ENCODE measurements at places on chromosomes 16 and 17.

DNA sequence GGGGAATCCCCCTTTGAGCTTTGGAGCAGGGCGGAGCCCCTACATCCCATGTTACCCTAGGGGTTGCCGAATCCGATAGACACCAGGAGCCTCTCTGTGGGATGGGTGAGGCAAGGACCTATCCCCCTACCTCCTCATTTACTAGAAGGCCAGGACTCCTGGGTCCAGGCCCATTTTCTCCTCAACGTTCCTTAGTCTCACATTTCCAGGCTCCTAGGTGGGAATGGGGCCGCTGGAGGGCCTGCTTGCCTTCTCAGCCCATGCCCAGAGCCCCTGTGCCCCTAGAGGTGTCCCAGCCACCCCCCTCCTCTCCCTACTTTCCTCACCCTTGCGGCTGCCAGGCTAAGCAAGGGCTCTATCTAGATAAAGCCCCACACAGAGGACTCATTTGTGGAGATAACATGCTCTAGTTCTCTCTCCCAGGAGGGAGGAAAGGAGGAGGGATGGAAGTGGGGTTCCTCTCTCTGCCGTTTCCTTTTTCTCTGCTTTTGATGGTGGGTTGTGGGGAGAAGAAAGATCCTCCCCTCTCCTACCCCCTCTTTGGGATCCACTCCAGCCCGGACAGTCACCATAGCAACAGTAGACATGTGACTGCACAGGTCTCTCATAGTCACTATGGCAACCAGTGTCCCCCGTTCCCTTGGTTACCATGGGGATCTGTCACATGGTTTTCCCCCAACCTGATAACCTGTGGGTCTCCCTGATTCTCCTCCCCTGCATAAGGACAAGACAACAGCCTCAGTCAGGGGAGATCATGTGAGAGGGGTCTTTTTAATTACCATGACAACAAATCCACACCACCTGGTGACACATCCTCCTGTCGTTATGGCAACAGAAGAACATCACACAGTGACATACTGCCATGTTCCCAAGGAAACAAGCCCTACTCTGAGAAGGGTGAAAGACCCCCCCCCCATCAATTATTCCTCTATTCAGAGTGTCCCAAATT is 5.2 kb downstream of the CACNA1G start:
- no peak for DNase-seq

GRCh38 chr17:39090400-39090799 is 61.0 kb downstream of the PLXDC1 start:
- DNase-seq: no peak

DNA sequence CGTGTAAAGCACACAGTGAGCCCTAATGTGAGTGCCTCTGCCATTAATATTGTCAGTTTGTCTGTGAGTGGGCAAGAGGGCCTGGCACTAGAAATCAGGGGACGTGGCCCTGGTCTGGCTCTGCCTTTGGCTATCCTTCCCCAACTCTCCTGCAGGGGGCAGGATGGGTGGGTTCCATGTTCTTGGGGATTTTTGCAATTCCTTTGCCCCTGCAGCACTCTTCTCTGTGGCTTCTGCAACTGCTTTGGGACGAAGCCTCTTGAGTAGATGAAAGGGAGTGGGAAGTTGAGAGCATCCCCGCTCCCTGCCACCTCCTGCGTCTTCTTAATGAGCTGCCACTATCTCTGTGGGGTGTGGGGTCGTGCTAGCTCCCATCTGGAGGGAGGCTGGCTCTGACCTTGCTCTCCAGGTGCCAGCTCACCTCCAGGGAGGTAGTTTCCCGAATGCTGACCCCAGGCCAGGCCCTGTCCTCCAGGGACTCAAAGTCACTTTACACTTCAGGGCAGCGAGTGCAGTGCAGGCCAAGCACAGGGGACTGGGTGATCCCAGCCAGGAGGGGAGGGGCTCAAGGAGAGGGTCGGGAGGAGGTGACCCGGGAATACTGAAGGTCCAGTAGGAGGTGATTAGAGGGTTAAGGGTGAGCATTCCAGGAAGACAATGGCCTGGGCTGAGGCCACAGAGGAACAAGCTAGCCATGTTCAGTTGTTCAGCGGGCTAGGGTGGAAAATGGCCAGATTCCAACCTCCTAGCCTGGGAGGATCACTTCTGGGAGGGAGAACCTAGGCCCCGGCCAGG is 121.0 kb upstream of the NLRP1 start:
- no peak for DNase-seq

DNA sequence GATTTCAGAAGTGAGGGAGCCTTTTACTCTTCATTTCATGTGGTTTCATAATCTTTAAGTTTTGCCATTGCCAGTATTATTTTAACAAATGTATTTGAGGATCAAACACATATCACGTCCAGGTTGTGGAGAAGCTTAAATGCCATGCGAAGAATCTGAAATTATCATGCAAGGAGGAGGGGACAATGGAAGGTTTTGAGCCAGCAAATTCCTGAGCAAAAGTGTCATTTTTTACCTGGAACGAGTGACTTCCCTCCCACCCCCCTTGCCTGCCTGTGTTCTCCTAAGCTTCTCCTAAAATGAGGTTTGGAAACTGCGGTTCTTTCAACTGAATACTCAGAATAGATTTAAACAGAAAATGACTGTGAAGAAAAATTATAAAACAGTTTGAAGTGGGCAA is 77.6 kb downstream of the C16orf95 start:
- DNase-seq: no peak

DNA sequence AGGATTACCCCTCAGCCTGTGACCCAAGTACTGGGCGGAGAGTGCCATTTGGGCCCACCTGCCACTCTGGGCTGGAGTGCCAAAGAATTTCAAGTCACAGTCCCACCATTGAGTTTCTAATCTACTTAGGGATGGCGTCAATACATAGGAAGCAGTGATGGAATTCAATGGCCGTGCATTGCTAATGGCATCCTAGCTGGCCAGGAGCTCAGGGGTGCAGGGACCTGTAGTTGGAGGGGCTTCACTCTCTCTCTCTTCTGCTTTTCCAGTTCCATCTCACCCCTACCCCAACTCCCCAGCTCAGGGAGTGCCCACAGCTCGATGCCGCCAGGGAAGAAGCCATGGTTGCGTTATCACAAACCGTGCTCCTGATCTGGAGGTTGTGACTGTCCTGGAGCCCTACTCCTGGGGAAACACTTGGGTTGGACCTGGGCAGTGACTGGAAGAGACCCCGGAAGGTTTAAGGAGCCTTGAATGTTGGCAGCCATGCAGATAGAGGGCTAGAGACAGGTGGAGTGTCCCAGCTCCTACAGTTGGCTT is 2.4 kb downstream of the MMP15 start:
- DNase-seq: no peak

DNA sequence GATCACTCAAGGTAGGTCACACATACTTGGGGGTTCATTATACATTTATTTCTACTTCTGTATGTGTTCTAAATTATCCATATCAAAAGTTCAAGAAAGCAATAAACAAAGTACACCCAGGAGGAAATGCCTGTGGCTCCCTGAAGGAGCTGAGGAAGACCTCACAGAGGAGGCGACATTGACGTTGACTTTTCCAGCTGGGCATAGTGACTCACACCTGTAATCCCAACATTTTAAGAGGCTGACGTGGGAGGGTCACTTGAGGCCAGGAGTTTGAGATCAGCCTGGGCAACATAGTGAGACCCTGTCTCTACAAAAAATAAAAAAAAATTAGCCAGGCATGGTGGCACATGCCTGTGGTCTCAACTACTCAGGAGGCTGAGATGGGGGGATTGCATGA is 16.3 kb downstream of the ITGAD start:
- no peak for DNase-seq

DNA sequence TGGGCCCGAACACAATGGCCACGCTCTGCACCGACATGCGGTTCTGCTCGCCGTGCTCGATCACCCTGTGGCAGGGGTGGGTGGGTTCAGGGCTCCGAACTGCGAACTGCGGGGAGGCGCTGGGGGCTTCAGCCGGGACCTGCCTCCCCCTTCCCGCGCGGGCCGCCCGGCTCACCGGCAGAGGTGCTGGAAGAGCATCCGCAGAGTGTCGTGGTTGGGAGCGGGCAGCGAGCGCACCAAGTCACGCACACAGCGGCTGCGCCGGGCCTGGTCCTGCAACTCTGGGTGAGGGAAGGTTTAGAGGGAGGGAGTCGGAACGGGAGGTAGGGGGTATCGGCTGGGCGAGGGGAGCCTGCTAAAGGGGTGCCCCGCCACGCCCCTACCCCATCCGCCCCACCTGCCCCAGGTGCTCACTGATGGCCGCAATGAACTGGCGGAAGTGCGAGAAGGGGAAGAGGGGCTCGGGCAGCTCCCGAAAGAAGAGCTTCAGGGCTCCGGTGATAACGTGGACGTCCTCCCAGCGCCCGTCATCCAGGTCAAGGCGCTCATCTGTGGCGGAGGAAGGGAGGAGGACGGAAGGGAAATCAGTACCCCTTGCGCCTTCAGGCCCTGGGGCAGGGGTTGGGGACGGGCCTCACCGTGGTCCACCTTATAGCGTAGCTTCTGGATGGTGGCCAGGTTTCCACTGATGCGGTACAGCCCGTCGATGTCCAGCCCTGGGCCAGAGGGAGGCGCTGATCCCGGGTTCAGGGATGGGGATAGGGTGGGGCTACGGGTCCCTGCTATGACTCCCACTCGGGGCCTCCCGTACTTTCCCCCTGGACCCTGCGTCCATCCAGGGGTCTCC is 36.9 kb downstream of the ARHGAP27 start:
- no peak for DNase-seq

GRCh38 chr16:77548151-77548550 is 113.3 kb upstream of the ADAMTS18 start:
- no peak for DNase-seq

GRCh38 chr17:29147682-29148081 is 32.5 kb downstream of the MYO18A start:
- DNase-seq: no peak

- DNase-seq: no peak
Measured at GRCh38 chr17:44155488-44155887, 13.8 kb downstream of the HROB start.

DNA sequence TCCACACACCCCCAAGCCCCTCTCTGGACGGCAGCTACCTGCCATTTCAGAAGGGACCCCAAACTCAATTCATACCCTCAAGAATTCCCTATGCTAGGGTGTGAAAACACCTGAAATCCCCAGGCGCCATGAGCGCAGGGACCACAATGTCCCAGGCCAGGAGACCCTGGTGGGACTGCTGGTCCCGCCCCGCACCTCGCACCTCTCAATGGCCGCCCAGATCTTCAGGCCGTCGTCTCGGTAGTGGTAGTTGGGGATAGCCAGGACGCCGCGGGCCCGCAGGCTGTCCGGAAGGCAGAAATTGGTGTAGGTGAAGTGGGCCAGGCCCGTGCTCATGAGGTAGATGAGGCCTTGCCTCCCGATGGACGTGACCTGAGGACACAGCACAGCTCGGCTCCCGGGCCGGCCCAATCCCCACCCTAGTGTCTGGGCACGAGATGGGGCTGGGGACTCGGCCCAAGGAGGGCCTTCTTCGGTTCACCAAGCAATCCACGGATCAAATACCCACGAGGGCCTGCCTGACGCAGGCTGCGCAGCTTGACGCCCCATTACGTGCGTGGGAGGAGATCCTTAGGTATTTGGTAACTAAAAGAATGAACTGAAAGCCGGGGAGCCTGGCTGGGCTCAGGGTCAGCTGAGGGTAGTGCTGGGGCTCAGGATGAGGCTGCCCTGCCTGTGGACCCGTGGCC is 9.2 kb downstream of the ALOXE3 start:
- DNase-seq: no peak

DNA sequence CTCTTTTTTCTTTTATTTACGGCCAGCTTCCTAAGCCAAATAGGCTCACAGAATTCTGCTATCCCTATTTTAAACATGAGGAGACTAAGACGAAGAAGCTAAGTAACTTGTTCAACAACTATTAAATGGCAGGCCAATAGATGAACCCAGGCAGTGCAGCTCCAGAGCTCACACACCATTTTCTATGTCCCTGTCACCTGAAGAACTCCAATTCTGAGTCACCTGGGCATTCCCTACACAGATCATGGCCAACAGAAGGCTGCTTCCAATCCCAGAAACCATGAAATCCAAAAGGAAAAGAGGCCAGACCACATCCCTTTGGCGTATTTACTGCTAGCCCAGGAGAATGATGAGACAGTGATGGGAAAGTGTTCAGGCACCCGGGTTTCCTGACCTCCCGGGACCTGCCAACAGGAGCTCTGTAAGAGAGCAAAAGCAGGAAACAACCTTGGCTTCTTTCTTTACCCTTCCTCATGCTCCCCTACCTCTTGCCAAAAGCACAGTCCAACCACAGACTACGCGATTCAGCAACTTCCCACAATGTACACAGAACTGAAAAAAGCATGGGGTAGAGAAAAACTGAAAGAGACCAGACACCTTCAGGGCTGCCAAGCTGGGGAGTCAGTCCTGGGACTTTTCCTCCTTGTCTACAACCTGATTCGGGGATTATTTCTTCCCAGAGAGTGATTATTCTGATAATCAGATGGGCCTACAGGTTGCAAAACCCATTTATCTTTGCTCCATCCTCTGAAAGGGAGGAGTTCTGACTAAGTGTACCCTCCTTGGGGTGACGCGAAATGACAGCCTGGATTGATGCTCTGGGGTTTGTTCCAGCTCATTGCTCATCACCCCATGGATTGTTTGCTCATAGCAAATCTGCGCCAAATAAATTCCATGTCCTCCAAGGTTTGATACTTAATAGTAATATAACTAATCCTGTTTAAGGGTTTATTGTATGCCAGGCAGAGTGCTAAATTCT is 47.8 kb upstream of the HAS3 start:
- DNase-seq: no peak

GRCh38 chr17:238964-239259 is 57.5 kb upstream of the DOC2B start:
- DNase-seq: no peak

- DNase-seq: no peak
Measured at GRCh38 chr16:55899857-55900256, 24.7 kb upstream of the CES5A start.

GRCh38 chr16:56298948-56299596 is 107.8 kb downstream of the GNAO1 start:
- DNase-seq: no peak

DNA sequence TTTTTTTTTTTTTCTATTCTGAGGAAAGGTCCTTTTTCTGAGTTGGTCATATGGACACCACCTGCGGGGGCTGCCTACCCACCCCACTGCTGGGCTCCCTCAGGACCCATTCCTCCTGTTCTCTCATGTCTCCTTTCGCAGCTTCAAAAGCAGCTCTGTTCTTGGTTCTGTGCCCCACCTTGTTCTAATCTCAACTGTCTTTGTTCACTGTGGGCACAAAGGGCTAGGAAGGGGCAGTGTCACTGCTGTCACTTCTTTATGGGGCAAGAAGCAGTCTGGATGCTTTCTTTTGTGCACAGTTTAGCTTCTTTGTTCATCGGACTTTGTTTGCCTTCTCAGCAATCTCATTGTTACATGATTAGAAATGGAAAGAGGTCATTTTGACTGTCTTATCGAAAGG is 7.1 kb downstream of the GOSR2 start:
- no peak for DNase-seq

DNA sequence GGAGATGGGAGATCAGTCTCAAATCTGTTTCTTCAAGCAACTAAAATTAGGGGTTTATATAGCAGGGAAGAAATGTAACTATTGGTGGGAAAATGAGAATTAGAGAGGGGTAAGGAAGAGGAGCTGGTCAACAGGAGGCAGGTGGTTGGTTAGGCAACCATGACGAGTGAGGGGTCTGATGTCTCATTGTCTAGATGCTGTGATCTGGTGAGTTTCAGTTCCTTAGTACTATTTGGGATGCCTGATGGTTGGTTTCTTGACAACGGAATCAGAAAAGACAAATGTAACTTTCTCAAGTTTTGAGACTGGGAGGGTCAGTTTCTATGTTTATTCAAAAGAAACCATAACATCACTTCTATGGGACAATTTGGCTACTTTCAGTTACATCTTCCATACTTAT is 415.3 kb upstream of the C16orf82 start:
- no peak for DNase-seq

- DNase-seq: no peak
Measured at GRCh38 chr17:976312-976711, 3.3 kb downstream of the NXN start.

GRCh38 chr16:23509782-23510163 is 521 bp downstream of the GGA2 start:
- DNase-seq: no peak

All from forelimb muscle (tissue), 1 donor.